Effector memory CD8-positive, alpha-beta T cell (primary cell): ENCODE measurements at places on chromosomes 12 and 14.

DNA sequence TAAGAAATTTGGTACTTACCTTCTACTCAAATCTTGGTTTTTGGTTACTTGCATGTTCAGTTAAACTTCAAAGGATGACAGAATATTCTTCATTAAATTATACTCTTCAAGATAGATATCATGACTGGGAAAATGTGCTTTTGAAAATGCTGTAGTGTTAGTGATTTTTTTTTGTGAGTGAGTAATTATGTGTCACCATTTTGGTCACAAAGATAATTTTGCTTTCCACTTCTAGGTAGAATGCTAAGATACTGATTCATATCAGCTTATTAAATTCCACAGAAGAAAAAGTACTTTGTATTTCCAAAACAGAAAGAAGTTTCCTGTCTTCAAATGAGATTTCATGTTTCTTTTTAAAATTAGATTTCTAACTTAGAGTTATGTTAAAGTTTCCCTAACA, 61.2 kb downstream of the ATXN7L3B start:
- DNase-seq = no peak
- H3K27ac ChIP-seq = no peak overlapping the region
- H3K36me3 ChIP-seq = no peaks in the 10 kb centered on the region
- H3K27me3 ChIP-seq = no peaks in the 10 kb centered on the region
- no peak overlapping the region for H3K4me3 ChIP-seq

DNA sequence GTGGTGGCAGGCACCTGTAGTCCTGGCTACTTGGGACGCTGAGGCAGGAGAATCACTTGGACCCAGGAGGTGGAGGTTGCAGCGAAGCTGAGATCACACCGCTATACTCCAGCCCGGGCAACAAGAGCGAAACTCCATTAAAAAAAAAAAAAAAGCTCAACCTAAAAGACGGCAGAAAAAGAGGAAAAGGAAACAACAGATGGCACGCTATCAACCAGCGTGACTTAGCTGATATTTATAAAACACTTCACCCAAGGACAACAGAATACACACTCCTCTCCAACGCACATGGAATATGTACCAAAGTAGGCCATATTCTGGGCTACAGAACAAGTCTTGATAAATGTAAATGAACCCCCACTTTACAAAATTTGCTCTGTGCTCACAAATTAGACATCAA, 34.0 kb upstream of the CLMN start:
- H3K4me1 ChIP-seq = no peaks in the 10 kb centered on the region
- H3K27me3 ChIP-seq = peaks cover 32% of the 10 kb centered on the region
- H3K4me3 ChIP-seq = no peak overlapping the region
- H3K27ac ChIP-seq = no peak overlapping the region
- DNase-seq = no peak

GRCh38 chr14:101087614-101088394, 184.3 kb upstream of the RTL1 start:
- H3K4me3 ChIP-seq = no peak overlapping the region
- no peak for DNase-seq
- peaks cover 3% of the 10 kb centered on the region for H3K36me3 ChIP-seq
- H3K27ac ChIP-seq = no peak overlapping the region

- H3K4me1 ChIP-seq = no peaks in the 10 kb centered on the region
- H3K4me3 ChIP-seq = no peak overlapping the region
- no peaks in the 10 kb centered on the region for H3K27me3 ChIP-seq
- DNase-seq = no peak
- no peak overlapping the region for H3K27ac ChIP-seq
- no peaks in the 10 kb centered on the region for H3K36me3 ChIP-seq
These were observed 351.6 kb upstream of the TBX3 start for GRCh38 chr12:115035535-115036107.

DNA sequence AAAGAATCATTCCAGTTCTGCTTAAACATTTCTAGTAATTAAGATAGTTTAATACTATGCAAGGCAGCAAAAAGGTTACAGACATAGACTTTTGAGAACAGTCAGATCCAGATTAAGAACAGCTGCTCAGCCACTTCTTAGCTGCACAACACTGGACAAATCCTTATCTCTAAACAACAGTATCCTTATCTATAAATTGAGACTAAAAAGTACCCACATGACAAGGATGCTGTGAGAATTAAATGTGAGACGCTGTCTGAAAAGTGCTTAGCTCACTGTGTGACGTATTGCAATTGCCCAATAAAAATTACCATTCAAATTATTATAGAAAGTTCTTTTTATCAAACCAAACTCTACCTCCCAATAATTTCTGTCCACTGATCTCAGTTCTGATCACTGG, 35.5 kb downstream of the BORCS5 start:
- peaks cover 25% of the 10 kb centered on the region for H3K4me1 ChIP-seq
- no peaks in the 10 kb centered on the region for H3K27me3 ChIP-seq
- H3K27ac ChIP-seq = no peak overlapping the region
- no peak overlapping the region for H3K4me3 ChIP-seq
- H3K36me3 ChIP-seq = no peaks in the 10 kb centered on the region
- DNase-seq = no peak

- H3K36me3 ChIP-seq = no peaks in the 10 kb centered on the region
- no peak overlapping the region for H3K4me3 ChIP-seq
- DNase-seq = no peak
- H3K27ac ChIP-seq = no peak overlapping the region
These were observed 36.0 kb upstream of the RMST start for GRCh38 chr12:97426492-97427116.

DNA sequence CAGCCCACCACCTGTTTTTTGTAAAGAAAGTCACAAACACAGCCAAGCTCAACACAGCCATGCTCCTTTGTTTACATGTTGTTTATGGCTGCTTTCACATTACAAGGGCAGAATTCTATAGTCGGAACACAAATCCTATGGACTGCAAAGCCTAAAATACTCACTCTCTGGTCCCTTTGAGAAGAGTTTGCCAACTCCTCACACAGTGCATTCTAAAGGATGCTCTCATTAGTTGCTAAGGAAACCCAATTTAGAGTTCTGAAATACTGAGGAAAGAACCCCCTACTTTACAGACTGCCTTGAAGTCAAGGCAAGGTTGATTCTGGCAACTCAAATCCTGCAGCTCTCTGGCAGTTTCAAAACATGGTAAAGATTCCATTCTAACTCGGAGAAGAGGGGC, 38.3 kb downstream of the DCP1B start:
- peaks cover 8% of the 10 kb centered on the region for H3K4me1 ChIP-seq
- no peak overlapping the region for H3K4me3 ChIP-seq
- H3K27me3 ChIP-seq = no peaks in the 10 kb centered on the region
- DNase-seq = no peak
- H3K36me3 ChIP-seq = peaks cover 20% of the 10 kb centered on the region
- H3K27ac ChIP-seq = no peak overlapping the region

- no peaks in the 10 kb centered on the region for H3K36me3 ChIP-seq
- no peak overlapping the region for H3K27ac ChIP-seq
- H3K4me1 ChIP-seq = no peaks in the 10 kb centered on the region
- no peak overlapping the region for H3K4me3 ChIP-seq
These were observed 274.7 kb downstream of the SLC6A15 start for GRCh38 chr12:84637926-84638325.

- no peak for DNase-seq
- H3K4me1 ChIP-seq = no peaks in the 10 kb centered on the region
- H3K27me3 ChIP-seq = no peaks in the 10 kb centered on the region
- H3K36me3 ChIP-seq = peaks cover 27% of the 10 kb centered on the region
- no peak overlapping the region for H3K4me3 ChIP-seq
These were observed 29.5 kb upstream of the MSRB3 start for GRCh38 chr12:65248656-65249633.
